ACHN (cell line): ENCODE measurements at places on chromosomes 2 and 18.

DNA sequence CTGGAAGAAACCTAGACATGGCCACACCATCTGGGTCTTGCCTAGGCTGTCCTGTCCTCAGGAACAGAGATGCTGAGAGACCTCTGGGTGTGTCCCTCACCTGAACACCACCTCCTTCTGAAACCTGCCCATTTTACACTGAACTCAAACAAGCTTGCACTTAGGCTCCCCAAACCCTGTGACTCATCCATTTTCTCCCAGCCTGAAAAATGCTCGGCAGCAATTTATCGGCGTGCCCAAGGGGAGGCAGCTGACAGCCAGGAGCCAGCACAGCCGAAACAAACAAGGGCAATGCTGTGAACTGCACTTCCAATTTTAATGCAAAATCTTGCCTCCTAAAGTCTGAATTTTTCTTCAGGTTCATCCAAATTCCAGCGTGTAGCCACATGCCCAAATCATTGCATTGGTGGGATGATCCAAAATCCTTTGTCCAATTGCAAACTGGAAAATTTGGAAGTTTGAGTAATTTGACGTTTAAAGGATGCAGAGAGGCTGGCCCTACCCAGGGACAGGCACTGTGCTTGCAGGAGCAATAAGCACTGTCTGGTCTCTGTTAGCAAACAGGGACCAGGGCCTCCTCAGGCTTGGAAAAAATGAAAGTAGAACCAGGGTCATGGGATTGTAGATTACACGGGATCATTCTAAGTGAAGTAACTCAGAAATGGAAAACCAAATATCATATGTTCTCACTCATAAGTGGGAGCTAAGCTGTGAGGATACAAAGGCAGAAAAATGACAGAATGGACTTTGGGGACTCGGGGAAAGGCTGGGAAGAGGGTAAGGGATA, 67.7 kb downstream of the GALNT14 start:
- DNase-seq, result peak; percentile 29

DNA sequence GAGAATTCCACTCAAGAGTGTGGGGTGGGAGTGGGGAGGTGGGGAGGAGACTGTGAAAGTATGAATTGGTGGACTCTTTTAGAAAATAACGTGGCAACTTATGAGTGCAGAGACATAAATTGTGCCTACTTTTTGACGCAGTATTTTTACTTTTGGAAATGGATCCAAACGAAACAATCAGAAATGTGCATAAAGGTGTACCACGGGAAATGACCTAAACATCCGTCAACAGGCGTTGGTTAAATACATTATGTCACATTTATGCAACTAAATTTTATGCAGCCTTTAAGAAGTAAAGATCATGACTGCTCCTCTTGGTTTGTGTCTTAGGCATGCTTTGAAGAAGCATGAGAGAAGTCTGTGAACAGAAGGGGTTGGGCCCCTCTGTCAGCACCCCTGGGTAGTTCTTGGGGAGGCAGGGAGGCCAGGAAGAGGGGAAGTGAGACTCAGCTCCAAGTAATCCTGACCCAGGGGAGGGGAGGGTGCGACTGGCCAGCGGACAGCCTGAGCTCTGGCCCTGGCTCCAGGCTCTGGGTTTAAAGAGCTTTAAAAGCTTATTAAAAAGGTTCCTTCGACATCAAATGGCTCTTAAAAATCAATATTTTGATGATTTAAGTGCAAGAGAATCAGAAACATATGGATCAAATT, 126.4 kb upstream of the HAAO start:
- DNase-seq, result no peak

DNA sequence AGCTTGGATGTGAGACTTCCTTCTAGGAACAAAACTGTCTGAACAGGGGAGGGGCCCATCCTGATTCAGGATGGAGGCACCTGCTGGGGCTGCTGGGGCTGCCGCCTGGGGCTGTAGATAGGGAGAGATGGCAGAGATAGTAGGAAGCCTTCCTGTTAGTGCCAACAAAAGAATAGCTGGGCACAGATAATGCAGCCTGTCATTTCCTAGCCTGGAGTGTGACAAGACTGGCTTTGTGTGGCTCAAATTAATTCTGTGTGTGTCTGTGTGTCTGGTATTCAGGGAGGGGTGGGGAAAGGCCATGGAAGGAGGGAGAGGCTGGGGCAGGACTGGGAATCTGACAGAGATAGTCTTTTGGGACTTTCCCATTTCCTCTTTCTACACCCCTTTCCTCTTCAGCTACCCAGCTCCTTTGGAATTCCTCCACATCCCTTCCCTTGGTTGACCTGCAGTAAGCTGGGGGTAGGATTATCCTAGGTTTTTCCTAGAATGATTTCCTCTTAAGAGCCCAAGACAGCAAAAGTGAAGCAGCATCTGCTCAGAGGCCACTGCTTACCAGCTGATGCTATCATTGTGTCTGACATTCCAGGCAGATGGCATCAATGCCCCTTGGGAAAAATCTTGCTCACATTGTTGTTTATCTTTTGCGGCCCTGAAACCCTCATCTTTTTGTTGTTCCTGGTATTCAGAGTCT, 144.9 kb upstream of the LHCGR start:
- DNase-seq, result no peak

DNA sequence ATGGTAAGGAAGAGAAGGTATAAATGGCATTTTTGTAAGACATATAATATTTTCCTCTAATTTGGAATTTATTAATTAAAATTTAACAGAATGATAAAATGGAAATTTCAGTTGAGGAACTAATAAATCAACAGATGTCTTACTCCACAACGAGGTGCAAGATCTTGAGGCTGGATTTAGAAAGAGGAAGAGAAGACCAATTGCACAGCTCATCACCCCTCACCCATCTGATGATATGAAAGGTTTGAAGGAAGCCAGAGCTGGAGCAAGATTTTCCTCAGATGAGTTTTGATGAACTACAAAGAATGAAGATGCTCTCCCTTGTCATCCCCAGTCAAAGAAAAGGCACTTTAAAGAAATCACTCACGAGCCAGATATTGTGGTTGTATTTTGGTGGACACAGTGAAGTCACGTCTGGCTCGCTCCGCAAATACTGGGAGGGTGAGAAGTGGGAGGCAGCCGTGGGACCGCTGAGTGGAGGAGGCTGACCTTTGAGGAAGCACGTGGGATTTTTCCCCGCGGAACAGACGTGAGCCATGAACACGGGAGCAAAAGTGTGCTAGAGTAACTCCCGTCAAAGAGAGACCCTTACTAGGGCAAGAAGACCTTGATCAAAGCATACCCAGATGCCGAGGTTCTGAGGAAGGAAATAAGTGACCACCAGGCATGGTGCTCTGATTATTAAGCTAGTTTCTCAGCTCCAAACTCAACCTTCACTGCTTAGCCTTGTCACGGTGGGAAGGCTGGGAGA, 511.4 kb downstream of the RNF144A start:
- no peak for DNase-seq

DNA sequence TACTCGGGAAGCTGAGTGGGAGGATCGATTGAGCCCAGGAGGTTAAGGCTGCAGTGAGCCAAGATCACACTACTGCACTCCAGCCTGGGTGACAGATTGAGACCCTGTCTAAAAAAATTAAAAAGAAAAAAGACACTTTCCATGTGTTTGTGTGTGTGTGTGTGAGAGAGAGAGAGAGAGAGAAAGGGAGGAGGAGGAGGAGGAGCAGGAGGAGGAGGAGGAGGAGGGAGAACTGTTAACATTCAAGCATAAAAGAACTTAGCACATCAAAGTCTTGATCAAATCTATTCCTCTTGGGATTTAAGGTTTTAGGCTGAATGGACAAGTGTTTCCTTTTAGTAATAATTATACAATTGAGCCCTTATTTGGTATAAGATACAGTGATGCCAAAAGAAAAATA, 75.5 kb downstream of the SPOPL start:
- no peak for DNase-seq

GRCh38 chr2:23696752-23697045, 230.2 kb downstream of the ATAD2B start:
- DNase-seq, result no peak

- DNase-seq, result no peak
These were observed 357.5 kb upstream of the ID2 start for GRCh38 chr2:8324164-8324856.

DNA sequence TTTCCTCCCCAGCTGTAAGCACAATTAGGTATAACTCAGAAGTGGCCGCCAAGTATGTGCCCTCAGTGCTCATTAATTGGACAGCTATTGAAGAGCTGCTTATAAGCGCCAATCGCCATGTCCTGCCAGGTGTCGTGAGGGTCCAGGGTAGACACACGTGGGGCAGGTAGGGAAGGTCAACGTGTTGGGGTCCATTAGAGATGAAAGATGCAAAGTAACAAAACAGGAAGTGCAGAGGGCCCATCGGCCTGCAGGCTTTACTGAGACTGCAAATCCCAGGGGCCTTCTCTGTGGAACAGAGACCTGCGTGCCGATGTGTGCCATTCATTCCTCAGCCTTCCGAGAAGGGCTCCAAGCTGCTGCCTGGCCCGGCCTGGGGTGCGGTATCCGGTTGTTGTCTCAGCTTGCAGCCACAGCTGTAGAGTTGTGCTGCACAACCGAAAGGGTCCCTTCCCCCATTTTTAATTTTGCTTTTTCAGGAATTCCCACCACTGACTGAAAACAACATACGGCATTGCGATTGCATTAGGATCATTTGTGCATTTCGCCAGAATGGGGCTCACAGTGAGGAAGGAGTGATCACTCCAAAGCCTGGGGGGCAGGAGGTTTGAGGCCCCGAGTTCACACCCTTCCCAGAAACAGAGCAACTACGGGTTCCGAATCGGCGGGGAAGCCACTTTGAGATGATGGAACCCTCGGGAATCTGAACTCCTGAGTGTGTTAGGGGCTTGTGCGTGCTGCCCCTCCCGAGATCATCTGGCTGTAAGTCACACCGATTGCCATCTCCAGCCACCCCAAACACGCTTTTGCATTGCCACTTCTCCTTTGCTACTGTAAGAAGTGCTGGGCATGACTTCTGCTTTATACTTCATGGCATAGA, 94.3 kb downstream of the TSHZ1 start:
- DNase-seq, result no peak

GRCh38 chr2:29619689-29620088, 301.7 kb downstream of the ALK start:
- no peak for DNase-seq

DNA sequence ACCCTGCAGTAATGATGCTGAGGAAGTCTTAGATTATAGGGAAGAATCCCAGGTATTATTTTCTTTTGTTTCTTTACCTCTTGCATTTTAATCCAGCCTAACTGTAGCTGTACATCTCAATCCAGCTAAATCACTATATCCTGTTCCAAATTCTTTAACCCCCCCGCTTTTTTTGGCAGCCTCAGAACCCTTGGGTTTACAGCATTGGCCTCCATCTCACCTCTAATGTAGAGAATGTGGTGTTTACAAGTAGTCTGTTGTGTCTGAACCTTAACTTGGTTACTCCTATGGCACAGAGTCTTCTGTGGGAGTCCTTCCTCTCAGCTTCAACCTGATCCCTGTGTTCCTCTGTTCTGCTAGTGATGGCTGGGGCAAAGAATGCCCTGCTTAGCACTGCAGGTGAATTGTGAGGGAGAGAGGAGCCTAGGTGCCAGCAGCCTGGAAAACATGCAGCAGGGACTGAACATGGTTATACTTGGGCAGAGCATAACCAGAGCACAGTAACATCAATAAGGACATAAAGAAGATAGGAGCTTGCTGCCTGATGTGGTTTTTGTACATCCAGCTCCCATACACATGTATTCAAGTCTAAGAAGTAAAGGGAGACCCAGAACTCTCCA, 130.2 kb downstream of the FAM124B start:
- DNase-seq, result no peak

DNA sequence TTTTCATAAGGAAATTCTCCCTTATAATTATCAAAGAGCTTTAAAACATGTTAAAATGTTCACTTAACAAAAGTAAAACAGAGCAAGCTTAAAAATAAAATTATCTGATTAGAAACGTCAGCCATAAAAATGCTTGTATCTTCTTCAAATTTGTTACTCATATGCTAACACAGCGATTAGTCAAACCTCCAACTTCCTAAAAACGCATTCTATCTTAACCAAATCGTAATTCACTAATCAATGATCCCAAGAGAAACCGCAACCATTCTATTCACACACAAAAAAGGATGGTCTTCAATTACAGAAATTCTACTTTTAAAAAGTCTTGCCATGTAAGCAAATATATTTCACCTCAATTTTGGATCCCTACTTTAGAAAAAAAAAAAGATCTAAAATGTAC, 1.9 kb downstream of the STK17B start:
- no peak for DNase-seq

GRCh38 chr2:217736776-217737550, 265.8 kb downstream of the TNS1 start:
- DNase-seq, result no peak

DNA sequence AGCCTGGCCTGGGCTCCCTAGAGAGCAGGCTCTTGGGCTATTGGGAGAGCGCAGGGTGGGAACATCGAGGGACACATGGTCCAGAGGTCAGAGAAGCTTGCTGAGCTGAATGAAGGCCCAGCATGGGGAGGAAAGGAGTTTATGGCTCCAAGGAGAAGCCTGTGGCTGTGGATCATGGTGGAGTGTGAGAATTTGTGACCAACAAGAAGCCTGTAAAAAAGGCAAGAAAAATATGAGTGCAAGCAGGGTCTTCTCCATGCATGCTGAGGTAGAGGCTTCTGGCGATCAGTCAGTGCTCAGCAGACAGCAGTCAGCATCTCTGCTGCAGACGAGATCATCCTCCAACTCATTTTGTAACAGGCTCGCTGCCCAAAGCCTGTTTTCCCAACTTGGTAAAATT, 1.3 kb upstream of the SCYGR3 start:
- no peak for DNase-seq

- no peak for DNase-seq
These were observed 8.7 kb upstream of the MTERF4 start for GRCh38 chr2:241110607-241111439.

DNA sequence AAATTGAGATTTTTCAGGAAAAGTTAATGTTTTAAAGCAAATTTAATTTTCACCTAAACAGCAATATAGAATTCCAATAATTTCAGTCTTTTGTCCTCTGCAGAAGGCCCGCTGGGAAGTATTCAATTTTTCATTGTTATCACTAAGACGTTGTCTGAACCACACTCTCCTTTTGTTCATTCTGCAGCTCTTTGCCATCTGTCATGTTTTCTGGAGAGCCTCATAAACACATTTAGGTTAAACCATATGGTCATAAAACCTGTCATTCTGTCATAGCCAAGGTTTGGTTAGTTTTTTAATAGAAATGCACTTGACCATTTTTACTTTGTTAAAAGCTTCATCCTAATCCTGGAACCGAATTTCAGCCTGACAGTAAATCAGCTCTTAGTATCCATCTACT, 54.0 kb upstream of the PGAP1 start:
- DNase-seq, result no peak

DNA sequence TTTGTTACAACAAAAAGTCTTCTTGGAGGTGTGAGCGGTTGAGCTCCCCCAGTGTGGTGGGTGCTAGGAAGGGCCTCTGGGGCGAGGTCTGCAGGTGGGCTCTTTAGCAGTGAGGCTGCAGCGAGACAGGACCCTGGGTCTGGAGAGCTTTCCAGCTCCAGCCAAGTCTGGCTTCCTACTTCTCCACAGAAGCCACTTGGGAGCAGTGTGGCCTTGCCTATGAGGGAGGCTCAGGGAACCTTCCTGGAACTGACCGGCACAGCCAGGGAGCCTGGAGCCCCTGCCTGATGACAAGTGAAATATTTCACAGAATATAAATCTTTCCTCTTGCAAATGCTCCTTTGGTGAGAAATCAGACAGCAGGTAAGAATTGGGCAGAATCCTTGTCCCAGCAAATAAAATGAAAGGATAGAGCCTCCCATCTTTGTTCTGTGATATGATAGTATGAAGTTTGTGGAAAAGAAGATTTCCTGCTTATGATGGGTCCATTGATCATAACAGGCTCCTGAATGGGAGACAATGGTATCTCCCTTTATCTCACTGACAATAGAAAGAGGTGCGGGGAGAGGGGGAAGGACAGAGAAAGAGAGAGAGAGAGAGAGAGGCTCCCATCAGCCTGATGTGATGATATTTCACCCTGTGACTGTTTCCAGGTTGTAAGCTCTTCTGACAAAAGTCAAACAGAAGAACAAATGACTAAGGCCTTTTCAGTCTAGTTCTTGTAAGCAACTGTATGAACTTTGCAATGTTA, 289.8 kb upstream of the SPRED2 start:
- DNase-seq, result peak; percentile 12
